Right renal pelvis (tissue), 4 donors: ENCODE measurements at places on chromosomes 3 and 15.

DNA sequence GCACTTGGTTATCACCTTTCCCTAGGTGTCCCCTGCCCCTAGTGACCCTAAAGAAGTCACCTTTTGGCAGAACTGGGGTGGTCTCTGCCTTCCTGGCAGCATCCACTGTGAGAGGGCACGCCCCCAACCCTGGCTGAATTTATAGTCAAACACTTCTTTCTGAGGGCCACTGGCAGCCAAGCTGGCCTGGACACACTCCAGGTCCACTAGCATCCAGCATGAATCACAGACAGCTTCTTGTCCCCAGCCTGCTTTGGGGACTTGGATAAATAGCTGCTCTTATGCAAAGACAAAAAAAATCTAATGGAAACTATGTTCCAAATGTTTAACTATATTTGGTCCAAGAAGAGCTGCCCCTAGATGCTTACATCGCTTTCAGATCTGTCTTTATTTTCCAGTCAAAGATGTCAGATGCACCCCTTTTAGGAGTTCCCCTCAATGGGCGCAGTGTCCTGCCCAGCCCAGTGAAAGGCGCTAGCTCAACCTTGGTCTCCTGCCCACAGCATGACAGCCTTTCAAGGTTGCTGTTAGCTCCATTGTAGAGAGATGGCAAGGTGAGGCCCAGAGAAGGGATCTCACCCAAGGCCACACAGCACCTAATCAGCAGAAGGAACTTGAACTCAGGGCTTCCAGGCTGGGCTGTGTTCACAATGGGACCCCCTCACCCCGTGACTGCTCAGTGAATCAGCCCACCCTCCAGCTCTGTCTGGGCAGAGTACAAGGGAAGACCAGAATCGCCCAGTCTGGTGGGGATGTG is 7.0 kb downstream of the RASL12 start:
- DNase-seq = no peak

- DNase-seq = no peak
Measured at GRCh38 chr3:195522254-195523023, 20.7 kb downstream of the PPP1R2 start.

DNA sequence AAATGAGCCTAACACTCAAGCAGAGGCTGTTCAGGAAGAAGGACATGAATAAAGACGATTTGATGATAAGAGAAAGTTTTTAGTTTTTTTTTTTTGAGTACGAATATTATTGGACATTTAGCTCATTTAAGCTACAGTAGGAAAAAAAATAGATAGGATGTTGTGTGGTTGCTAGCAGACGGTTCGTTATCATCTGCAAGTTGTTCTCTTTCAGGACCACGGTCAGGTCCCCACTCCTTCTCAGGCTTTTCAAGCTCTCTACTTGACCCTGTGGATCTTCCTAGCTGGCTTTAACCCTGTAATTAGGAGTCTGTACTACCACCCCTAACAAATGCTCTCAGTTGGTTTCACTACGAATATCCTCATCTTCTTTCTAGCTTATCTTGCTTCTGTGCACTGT is 1.1 kb downstream of the KCNH8 start:
- no peak for DNase-seq

- DNase-seq = peak; percentile 60
Measured at GRCh38 chr3:49199239-49199899, 28.0 kb downstream of the KLHDC8B start.

DNA sequence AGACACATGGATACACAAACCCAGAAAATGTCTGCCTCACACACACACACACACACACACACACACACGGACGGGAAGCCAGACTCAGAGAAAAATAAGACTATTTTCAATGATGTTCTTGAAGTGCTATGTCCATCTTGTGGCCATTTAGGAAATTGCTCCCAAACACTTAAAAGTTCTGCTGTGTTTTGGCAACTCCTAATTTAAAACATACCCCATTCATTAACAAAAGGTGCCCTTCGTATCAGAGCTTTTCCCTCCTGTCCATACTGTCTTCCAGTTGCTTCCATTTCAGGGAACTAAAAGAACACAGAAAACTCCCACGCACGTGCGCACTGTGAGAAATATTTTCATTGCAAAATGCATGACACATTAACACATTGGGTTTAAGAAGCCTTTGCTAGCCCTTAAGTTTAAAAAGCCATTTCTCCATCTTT is 44.6 kb downstream of the SLC12A1 start:
- DNase-seq = peak; percentile 65

- no peak for DNase-seq
Measured at GRCh38 chr15:98881526-98882520, 125.8 kb downstream of the PGPEP1L start.
